NCI-H226 (cell line): ENCODE measurements at places on chromosomes 6 and 20.

- DNase-seq = no peak
Measured at GRCh38 chr6:21871831-21872230, 278.3 kb downstream of the SOX4 start.

GRCh38 chr6:130132286-130132701, 90.5 kb downstream of the SAMD3 start:
- no peak for DNase-seq

- peak; percentile 88 for DNase-seq
Measured at GRCh38 chr6:111952821-111953540, 79.7 kb upstream of the FYN start.

GRCh38 chr6:31513456-31514165, 15.2 kb upstream of the MCCD1 start:
- DNase-seq = no peak

GRCh38 chr6:15507746-15508145, 155.1 kb downstream of the DTNBP1 start:
- no peak for DNase-seq

GRCh38 chr6:99605911-99606655, 550 bp upstream of the PRDM13 start:
- DNase-seq = no peak

GRCh38 chr6:143119260-143119659, 58.6 kb downstream of the AIG1 start:
- DNase-seq = no peak

DNA sequence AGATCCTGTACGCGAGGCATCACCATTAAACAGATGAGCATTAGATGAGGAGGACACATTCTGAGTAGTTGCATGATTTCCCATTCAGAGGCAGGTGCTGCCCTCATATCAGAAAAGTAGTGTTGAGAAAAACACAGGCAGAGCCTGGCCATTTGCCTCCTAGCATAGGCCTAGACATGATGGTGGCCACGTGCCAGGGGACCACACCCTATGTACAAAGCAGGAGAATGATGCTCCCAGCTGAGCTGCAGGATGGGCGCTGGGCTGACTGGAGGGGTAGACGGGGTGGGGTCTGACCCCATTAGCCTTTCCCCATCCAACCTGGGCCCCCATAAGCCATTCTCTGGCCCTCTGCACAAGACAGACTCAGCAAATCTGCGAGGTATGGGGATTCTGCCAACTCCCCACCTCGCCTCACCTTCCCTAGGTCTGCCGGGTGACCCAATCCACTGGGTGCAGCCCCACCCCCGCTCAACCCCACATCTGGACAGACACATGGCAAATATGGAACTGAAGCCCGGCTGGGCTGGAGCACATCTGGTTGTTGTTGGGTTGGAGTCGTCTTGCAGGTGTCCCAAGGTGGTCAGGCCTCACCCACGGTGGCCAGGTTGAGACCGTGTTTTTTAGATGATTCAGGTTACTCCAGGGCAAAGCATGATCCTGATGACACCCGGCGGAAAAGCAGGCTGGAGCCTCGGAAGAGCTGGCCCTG, 13.9 kb downstream of the PI16 start:
- no peak for DNase-seq

- peak; percentile 4 for DNase-seq
Measured at GRCh38 chr20:5642155-5642981, 107.8 kb upstream of the SHLD1 start.

DNA sequence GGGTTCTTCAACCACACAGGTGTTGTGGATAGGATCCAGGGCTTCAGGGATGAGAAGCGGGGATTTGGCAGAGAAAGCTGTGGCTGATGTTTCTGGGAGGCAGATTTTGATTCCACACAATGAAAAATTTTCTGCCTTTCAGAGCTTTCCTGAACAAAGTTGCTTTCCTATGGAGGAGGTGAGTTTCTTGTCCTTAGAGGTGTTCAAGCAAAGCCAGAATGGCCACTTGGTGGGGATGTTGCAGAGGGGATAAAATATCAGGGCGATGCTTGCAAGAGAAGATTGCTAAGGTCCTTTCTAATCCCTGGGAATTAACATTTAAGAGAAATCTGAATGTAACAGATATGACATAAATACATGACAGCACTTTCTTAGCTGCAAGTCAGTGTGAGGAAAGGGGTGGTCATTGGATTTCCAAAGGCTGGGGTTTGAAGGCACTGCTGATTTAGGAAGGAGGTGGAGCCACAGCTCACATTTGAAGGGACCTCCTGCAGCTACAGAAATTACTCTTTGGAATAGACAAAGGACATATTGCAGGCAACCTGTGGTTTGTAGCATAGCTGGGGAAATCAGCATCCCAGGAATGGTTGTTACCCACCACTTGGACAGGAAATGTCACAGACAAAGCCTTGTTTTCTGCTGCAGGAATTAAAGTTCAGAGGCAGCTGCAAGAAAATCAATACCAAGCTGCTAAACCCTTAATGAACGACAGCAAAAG, 271.1 kb upstream of the CHD6 start:
- no peak for DNase-seq

DNA sequence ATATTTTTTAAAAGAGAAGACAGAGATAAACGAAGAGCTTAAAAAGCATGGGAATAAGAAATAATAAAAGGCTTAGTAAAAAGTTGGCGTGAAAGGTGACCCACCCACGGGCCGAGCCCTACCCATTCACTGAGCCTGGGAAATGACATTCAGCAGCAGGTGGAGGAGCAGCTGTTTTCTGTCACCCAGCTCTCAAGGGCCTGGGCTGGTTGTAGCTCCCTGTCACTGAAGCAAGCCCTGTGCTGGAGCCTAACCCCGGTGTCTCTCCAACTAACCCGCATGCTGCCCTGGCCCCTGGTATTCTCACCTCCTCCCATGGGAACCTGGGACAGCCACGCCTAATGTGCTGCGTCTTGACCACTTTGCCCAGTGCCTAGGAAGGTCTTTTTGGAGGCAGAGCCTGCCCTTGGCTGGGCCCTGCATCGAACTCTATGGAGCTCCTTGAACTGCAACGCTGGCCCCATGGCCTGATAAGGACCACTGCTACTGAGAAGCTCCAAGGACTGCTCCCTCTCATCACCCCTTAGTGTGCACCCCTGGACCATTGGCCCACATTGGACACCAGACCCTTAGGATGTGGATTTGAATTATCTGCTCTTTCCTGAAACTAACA, 68.8 kb upstream of the IYD start:
- no peak for DNase-seq

GRCh38 chr6:5786969-5787720, 219.6 kb downstream of the NRN1 start:
- no peak for DNase-seq

- DNase-seq = no peak
Measured at GRCh38 chr6:32148289-32149091, 3.2 kb downstream of the PRRT1 start.

- DNase-seq = no peak
Measured at GRCh38 chr6:123965894-123966293, 162.2 kb downstream of the NKAIN2 start.

- DNase-seq = no peak
Measured at GRCh38 chr20:38406476-38406875, 28.7 kb downstream of the SNHG17 start.

GRCh38 chr6:133817460-133818047, 71.4 kb upstream of the TCF21 start:
- no peak for DNase-seq

GRCh38 chr6:53795702-53796450, 1.1 kb downstream of the LRRC1 start:
- DNase-seq = peak; percentile 28

- peak; percentile 12 for DNase-seq
Measured at GRCh38 chr6:32432050-32432450, 7.6 kb upstream of the HLA-DRA start.

GRCh38 chr20:46056970-46057855, 28.2 kb downstream of the SLC12A5 start:
- no peak for DNase-seq

DNA sequence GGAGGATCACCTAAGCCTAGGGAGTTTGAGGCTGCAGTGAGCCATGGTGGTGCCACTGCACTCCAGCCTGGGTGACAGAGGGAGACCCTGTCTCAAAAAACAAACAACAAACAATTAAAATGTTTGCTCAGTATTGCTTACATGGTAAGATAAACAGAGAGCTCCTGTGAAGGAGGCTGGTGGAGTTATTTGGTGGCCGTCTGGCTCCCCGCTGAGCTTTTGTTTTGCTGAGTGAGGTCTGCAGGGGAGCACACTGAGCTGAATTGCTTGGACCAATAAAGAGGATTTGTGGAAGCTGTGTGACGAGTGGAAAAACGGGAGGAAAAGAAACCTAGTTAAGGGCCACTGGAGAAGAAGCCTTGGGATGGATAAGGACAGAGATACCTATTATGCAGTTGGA, 41.1 kb upstream of the BMP6 start:
- no peak for DNase-seq

DNA sequence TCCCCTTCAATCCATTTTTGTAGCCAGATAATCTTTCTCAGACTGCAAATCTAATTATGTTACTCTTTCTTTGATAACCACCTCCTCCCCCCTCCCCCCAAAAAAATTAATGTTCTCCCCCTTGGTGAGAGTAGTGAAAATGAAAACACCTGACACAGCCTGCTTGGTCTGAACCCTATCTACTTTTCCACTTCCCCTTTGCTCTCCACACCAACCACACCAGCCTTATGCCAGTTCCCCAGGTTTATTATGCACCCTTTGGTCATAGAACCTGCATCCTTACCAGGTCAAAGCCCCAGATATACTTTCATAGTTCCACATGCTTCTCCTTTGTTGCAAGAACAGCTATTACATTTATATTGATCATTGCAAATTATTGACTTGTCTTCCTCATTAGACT, 19.4 kb downstream of the PFDN4 start:
- no peak for DNase-seq

GRCh38 chr6:116533233-116533957, 12.1 kb downstream of the TRAPPC3L start:
- no peak for DNase-seq

DNA sequence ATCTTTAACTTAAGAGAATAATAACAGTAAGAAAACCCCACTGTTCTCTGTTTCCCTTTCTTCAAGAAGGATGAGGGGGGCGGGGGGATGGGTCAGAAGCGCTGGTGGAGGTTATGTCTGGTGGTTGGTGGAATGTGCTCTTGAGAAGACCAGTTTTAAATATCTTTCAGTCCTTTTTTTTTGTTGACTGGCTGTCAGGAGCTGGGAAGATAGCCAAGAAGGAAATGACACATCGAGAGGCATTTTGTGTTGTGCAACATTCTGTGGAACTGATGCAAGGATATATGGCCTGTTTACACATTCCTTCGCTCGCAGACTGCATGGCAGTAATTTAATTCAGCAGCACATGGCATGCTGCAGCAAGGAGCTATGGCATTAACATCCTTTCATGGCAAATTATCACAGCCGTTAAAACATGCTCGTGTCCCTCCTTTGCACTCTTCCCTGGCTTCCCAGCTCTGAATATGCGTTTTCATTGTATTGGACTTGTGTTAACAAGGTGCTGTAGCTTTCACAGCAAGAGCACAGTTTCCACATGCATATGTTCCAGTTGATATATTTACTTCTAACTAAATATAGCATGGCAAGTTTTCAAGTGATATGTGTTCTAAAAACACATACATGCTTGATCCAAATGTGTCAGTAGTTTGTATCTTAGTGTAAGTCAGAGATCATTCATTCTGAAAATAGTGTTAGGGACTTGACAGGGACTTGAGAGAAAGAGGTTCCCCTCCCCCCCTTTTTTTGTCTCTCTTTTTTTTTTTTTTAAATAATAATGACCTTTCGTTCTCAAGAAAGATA, 68.2 kb upstream of the SUPT3H start:
- DNase-seq = peak; percentile 93

DNA sequence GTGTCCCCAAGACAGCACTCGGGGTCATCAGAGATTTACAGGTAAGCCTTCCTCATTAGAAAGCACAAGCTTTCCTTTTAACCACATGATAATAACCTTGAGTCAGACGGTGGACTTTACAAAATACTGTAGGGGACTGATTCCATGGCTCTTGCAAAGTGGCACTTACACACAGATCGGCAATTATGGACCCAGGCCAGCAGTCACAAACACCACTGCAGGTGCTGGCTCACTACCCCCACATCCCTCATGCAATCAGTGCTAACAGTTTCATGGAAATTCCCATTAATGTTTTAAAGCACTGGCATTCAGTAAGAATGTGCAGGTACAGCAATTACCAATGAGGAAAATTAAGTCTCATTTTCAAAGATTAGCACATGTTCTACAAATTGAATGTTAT, 516.5 kb downstream of the PRKN start:
- DNase-seq = no peak

GRCh38 chr6:150907383-150907782, 41.9 kb downstream of the MTHFD1L start:
- no peak for DNase-seq

DNA sequence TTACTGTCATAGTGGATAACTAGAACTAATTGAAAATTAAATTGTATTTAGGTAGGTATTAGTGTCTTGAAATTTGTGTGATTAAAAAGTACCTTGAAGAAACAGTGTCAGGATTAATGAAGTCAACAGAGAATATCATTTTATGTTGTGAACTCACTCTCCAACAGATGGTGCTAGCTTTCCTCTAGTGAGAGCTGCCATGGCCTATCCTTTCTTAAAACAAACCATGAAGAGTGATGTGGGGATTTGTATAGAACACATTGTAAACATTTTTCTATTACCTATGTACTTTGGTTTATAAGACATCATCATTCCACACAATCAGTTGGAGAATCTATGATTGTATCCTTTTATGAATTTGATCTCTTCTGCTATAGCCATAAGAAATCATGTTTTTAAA, 4.8 kb upstream of the SRSF12 start:
- peak; percentile 15 for DNase-seq

DNA sequence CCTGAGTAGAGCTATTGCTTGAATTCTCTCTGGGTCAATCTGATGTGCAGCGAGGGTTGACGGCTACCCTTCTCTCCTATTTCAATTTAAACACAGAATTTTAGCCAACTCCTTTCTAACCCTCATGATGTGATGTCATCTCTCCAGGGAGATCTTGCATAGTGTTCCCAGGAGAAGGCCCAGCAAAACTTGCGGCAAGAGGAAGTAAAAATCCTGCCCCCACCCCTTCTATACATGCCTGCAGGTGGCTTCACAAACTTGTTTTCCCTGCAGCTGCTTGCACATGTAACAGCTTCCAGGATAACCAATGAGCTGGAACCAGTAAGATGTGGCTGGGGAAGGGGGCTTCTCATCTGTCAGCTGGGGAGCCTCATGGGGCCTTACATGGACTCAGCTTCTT, 169.3 kb upstream of the CDH4 start:
- no peak for DNase-seq

DNA sequence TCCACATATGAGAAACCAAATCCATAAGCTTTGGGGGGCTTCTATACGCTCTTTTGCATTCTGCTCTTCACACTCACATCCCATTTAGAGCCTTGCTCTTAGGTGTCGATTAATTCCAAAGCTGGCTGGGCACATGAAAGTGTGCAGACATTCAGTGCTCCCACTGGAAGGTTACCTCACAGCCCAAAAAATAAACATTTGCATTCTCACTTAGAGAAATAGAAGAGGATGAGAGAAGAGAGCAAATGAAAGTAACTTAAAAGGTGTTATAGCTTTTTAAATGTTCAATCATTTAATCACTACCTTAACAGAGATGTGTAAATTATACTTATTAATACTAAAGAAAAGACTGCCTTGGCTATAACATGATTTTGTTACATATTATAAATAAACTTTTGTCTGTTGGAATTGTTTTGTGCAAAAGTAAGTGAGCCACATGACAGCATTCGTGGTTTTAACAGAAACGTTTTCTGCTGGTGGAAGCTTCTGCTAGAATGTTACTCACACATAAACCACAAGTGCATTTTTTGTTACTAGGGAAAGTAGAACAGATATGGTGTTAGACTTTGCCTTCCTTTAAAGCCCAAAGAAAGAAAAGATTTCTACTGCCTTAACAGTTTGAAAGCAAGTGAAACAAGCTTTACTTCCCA, 116.7 kb downstream of the SIM1 start:
- DNase-seq = peak; percentile 71

- no peak for DNase-seq
Measured at GRCh38 chr6:132789396-132789776, 9.1 kb downstream of the SLC18B1 start.
